Suppressor macrophage (primary cell): ENCODE measurements at places on chromosomes 7 and 10.

- no peak for DNase-seq
Measured at GRCh38 chr7:79317728-79318127, 135.7 kb downstream of the MAGI2 start.

GRCh38 chr10:50927522-50928189, 42.2 kb upstream of the A1CF start:
- no peak for DNase-seq

GRCh38 chr7:154918741-154919140, 84.2 kb downstream of the PAXIP1 start:
- DNase-seq = no peak

GRCh38 chr10:130360826-130361311, 224.7 kb downstream of the GLRX3 start:
- DNase-seq = no peak

DNA sequence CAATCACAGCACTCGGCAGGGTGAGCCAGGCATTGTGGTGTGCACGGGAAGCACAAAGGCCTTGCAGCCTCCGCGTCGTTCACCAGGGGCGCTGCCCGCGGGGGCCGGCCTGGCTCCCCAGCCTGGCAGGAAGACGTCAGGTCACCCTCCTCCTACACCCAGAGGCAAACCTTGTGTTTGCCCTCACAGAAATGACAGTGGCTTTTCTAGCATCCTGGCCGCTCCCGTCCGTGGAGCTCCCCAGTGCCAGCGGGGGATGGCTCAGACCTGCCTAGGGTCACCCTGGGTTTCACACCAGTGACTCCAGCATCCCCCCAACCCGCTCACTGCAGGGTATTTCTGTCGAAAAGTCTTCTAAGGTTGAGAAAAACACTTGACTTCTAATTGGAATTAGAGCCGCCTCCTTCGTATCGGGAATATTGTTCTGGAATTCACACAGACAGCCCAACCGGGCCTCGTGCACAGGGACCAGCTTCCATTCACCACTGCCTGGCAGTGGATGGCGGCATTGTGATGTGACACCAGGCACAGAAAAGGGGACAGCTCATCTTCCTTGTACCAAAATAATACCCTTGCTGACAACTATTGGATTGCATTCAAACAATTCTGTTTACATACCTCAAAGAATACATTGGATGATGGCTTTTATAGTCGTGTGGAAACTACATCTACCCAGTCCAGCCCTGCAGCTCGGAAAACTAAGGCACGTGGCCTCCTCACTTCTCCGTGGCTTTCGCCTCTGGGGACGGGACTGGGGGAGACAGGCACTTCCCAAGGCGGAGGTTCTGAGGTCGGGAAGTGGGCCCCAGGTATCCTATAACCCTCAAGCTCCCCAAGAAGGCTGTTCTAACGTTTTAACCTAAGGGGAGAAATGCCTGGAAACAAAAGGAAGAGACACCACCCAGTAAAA, 109.0 kb downstream of the EBF3 start:
- DNase-seq = no peak

DNA sequence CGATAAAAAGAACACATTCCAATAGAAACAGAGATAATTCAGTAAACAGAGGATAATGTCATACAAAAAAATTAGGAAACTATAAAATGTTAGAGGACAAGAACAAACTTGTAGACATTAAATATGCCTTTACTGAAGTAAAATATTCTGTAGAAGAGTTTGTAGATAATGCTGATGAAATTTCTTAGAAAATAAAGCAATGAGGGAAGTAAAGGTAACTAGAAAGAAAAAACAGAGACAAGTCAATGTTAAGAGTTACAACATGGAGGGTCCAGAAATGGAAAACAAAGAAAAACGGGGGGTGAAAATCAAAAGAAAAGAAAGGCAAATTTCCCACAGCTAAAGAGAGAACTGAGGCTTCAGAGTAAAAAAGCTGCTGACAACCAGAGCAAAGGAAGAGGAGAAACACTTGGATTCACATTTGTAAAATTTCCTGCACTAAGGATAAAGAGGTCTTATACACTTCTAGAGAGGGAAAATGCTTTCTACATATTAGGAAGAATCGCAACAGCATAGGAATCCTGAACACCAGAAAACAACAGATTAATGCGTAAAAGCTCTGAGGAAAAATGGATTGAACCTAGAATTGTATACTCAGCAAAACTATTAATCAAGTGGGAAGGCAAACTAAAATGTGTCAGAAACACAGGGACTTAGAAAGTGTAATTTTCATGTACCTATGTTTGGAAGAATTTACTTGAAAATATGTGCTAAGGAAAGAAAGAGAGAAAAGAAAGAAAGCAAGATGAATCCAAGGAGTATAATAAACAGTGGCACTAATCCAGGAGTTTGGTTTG, 55.0 kb upstream of the AGR3 start:
- DNase-seq = no peak

GRCh38 chr7:47739891-47740290, 158.0 kb upstream of the TNS3 start:
- DNase-seq = no peak

DNA sequence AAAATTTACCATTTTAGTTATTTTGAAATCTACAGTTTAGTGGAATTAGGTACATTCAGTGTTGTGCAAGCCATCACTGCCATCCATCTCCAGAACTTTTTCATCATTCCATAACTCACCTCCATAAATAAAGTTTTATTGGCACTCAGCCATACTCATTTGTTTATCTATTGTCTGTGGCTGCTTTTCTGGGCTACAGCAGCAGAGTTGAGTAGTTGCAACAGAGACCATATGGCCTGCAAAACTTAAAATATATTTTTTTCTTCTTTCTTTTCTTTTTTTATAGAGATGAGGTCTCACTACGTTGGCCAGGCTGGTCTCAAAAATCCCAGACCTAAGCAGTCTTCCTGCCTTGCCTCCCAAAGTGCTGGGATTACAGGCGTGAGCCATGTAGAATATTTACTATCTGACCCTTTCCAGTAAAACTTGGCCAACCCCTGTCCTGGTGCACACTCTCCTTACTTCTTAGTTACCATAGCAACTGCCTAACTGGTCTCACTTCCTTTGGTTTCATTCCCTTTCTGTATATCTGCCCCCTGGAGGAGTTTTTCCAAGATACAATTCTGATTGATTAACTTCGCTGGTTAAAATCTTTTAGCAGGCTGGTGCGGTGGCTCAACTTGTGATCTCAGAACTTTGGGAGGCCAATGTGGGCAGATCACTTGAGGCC, 133.2 kb downstream of the CUX1 start:
- DNase-seq = no peak

GRCh38 chr7:137933270-137934017, 68.4 kb downstream of the CREB3L2 start:
- DNase-seq = no peak

DNA sequence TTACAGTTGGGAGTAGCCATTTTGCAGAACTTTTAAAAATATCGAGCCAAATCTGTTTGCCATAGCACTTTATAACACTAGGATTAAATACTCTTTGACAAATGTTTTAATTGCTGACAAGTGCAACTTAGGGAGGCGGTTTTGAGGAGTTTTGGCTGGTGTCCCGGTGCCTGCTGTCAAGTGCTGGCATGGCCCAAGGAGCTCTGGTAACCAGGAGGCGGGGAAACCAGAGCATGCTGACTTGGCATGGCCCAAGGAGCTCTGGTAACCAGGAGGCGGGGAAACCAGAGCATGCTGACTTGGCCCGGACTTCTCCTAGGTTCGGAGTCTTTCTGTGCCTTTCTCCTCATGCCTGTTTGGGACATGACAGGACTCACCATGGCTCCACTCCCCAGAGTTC, 30.8 kb upstream of the ZNF32 start:
- DNase-seq = no peak

DNA sequence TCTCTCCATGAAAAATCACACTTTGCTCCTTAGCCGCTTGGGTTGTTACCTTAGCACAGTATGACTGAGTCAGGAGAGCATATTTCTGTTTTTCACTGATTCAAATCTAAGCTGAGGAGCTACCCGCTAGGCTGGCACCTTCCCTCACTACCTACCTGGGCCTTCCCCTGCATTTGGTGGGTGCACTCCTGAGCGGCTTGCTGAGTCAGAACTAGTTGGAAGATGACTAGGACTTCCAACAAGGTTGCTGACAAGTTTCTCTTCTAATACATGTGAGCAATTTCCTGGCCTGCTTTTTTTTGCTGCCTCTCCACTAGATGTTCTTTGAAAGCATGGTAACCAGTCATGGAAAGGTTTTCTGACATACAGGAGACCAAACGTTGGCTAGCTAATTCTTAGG, 43.8 kb upstream of the SEC61G start:
- no peak for DNase-seq

DNA sequence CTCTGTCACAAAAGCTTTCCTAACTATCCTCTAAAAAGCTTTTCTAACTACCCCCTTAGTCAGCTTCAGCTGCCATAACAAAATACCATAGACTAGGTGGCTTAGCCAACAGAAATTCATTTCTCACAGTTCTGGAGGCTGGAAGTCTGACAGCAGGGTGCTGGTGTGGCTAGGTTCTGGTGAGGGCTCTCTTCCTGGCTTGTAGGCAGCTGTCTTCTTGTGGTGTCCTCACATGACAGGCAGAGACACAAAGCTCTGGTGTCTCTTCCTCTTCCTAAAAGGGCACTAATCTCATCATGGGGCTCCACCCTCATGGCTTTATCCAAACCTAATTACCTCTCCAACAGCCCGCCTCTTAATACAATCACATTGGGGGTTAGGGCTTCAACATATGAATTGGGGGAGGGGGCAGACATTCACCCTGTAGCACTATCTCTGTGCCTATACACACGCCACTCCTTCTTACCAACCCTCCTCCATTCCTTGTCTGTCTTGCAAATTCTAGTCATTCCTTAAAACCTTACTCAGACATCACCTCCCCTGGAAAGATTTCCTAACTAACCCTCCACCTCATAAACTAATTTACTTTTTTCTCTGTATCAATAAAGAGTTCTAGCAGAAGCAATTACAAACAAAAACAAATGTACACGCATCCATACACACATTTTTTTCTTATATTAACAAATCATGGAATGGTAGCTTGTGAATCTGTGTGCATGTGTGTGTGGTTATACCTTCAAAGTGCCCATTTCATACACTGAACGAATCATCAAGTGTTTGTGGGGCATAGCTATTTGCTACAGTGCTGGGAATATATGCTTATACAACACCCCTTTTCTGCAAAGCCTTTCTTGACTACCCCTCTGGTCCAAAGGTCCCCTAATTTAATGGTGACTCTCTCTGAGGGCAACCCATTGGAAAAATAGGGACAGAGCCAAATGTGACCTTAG, 26.4 kb downstream of the RHOBTB1 start:
- DNase-seq = no peak

DNA sequence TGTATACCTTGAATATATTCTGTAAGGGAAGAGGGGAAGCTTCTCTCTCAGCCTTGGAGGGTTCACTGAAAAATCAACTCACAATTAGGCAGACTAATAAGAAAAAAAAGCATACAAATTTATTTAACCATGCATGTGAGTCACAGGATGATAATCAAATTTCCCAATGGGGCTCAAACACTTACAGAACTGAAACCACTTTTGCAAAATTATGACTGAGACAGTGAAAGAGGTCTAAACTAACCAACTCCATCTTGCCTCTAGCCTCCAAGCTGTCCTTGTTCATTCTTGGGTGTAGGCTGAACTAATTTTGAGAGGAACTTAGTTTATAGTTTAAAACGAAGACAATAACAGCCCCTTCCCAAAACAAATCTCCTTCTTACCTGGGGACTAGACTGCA, 618.3 kb upstream of the AUTS2 start:
- DNase-seq = no peak

GRCh38 chr10:130545122-130545521, 408.9 kb downstream of the GLRX3 start:
- DNase-seq = no peak

GRCh38 chr10:48945441-48946130, 5.9 kb upstream of the LRRC18 start:
- DNase-seq = no peak

DNA sequence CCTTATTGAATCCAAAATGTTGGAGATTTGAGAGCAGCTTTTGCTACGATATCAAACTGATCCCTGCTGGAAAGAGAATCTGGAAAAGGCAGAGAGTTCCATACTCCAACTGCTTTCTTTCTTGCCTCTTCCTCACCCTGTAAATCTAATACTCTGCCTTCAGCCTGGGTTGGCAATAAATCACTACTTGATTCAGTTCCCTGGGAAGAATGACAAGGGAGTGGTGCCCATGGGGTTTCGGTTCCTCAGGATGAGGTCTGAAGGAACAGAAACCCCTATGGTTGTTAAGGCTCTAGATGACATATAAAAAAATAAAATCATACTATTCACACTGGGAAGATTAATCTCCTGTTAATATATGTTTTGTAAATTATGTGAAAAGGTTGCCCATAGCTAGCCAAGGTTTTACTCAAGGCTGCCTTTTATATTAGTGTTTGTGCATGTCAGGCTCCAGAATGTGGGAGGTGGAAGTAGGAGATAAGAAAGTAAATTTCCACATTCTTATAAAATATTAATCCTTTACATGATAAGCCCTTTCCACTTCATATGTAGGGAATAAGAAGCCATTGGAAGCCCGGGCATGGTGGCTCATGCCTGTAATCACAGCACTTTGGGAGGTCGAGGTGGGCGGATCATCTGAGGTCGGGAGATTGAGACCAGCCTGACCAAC, 106.2 kb upstream of the CACNA2D1 start:
- DNase-seq = peak; percentile 46

DNA sequence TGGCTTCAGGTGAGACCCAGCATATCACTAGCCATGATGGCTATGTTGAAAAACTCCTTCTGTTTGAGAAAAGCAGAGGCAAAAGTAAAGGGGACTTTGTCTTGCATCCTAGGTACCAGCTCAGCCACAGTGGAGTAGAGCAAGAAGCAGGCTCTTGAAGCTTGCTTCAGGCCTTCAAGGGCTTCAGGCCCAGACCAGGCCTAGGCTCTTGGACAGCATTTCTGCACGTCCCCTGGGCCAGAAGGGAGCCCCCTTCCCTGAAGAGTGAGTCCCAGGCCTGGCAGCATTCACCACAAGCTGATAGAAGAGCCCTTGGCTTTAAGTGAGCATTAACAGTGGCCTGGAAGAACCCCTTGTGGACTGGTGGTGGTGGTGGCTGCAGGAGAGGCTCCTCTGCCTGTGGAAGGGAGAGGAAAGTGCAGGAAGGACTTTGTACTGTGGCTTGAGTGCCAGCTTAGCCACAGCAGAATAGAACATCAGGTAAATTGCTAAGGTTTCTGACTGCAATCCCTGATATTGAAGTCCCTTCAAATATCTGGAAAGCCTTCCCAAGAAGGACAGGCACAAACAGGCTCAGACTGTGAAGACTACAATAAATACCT, 28.1 kb upstream of the FAM171A1 start:
- DNase-seq = no peak

- no peak for DNase-seq
Measured at GRCh38 chr10:49283491-49283890, 15.5 kb upstream of the C10orf71 start.

DNA sequence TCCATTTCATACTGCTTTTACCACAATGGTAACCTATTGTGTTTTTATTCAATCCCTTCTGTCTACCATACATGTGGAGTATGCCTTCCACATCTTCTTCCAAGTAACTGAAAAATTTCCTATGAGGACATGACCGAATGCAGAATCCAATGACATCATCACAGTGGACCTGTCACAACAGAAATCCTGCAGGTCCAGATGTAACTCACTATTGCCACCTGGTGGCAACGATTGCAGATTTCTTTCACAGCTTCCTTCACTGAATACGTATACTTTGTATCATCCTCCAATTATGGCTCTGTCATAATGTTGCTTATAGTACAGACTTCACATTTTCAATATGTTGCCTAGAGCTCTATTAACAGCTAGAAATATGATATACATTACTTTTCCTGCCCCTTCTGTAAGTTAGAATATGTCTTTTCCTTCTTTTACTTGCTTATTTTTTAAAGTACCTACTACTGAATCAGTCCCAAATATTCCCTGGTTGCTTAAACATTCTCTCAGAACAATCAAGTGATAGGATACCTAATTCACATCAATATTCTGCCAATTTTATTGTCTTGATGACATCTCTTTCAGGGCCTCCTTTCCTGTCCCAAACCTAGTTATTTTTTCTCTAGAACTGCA, 45.4 kb downstream of the SLC13A1 start:
- peak; percentile 70 for DNase-seq
